ENCODE measurements at places on chromosomes 3 and 15. TPM values are rescaled to one million over a fixed set of nuclear protein-coding genes. Genes with fewer than 3 reads are reported as not detected.

The YEATS2 gene
- total RNA-seq = 58.4 TPM

The SPESP1 gene
- 0.51 TPM for total RNA-seq

The PHLDB2 gene
- 0.98 TPM for total RNA-seq

The QARS1 gene
- 192 TPM for total RNA-seq

The MAGI1 gene
- 2.0 TPM for total RNA-seq

The C3orf22 gene
- total RNA-seq = not detected

The GOLGA8S gene
- total RNA-seq = 0.07 TPM

The SCN11A gene
- not detected for total RNA-seq

The TUBGCP4 gene
- total RNA-seq = 48.0 TPM

The KIF7 gene
- 1.9 TPM for total RNA-seq

The GLCE gene
- total RNA-seq = 3.8 TPM

The OR5K2 gene
- not detected for total RNA-seq

The CORO2B gene
- 0.16 TPM for total RNA-seq

The KBTBD13 gene
- total RNA-seq = not detected

The ZDHHC3 gene
- 42.0 TPM for total RNA-seq

The SERPINI1 gene
- 0.49 TPM for total RNA-seq

The GXYLT2 gene
- not detected for total RNA-seq

The IL17RD gene
- 0.26 TPM for total RNA-seq

The PRICKLE2 gene
- not detected for total RNA-seq

The TNFSF10 gene
- 71.5 TPM for total RNA-seq

The CLDN1 gene
- 0.33 TPM for total RNA-seq

The EIF2A gene
- total RNA-seq = 125 TPM

The RASGRP1 gene
- 94.7 TPM for total RNA-seq

The ASB14 gene
- not detected for total RNA-seq

The MCF2L2 gene
- total RNA-seq = 4.8 TPM

The KCNAB1 gene
- total RNA-seq = not detected

The FEZF2 gene
- not detected for total RNA-seq

The KBTBD12 gene
- total RNA-seq = not detected

The LPP gene
- total RNA-seq = 41.4 TPM

The FBLN2 gene
- total RNA-seq = not detected

The DLL4 gene
- 0.33 TPM for total RNA-seq

The FGF7 gene
- total RNA-seq = not detected

The CHL1 gene
- not detected for total RNA-seq

The FSIP1 gene
- total RNA-seq = 0.37 TPM

The FBXO40 gene
- not detected for total RNA-seq

The HEXA gene
- total RNA-seq = 54.3 TPM

The ANKRD34C gene
- total RNA-seq = not detected

The ANKUB1 gene
- not detected for total RNA-seq

The CPNE9 gene
- total RNA-seq = 0.17 TPM

The MON1A gene
- 16.3 TPM for total RNA-seq

The COL6A6 gene
- not detected for total RNA-seq

The HHLA2 gene
- total RNA-seq = 2.2 TPM

The PPP1R14D gene
- not detected for total RNA-seq

The ALS2CL gene
- total RNA-seq = 0.99 TPM

The A4GNT gene
- total RNA-seq = not detected

The MAPKAPK3 gene
- 199 TPM for total RNA-seq

The ANP32A gene
- total RNA-seq = 280 TPM

The CADM2 gene
- not detected for total RNA-seq

The APEH gene
- 117 TPM for total RNA-seq

The SAMD7 gene
- not detected for total RNA-seq

The CPOX gene
- 46.4 TPM for total RNA-seq

The COLQ gene
- total RNA-seq = 1.7 TPM

The AP3B2 gene
- not detected for total RNA-seq

The C3orf49 gene
- total RNA-seq = not detected

The CAMKV gene
- 1.2 TPM for total RNA-seq

The DPPA4 gene
- not detected for total RNA-seq

The FRMD4B gene
- total RNA-seq = 60.9 TPM

The ECT2 gene
- 40.4 TPM for total RNA-seq

The SECISBP2L gene
- 38.1 TPM for total RNA-seq
